ENCODE measurements at places on chromosomes 1 and 21.

- DNase-seq: no peak
These were observed 14.7 kb downstream of the KCNA10 start for GRCh38 chr1:110504226-110504625.

DNA sequence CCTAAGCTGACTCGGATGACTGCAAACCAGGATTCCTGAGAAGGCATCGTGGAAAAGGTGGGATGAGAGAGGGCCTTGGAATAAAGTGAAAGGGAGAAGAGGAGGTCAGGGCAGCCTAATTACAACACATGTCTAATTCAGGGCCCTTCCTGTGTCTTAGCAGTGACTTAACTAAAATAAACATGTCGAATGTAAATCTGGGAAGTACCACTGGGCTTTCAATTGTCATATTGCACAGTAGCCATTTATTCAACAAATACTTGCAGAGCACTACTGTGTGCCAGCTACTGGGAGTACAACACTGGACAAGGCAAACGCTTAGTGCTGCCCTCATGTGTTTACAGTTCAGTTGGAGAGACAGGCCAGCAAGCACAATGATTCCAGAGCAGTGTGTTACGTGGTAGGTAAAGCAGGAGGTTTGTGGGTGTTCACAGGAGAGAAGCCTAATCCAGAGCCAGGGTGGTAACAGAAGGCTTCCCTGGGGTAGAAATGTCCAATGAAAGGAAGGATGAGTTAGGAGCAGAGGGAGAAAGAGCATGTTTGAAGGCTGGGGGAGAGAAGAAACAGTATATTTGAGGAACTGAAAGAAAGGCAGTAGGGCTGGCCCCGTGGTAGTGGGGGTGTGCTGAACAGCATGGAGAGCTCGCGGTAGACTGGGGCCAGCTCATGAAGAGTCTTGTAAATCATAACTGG, 38.0 kb upstream of the RASAL2 start:
- no peak for DNase-seq

DNA sequence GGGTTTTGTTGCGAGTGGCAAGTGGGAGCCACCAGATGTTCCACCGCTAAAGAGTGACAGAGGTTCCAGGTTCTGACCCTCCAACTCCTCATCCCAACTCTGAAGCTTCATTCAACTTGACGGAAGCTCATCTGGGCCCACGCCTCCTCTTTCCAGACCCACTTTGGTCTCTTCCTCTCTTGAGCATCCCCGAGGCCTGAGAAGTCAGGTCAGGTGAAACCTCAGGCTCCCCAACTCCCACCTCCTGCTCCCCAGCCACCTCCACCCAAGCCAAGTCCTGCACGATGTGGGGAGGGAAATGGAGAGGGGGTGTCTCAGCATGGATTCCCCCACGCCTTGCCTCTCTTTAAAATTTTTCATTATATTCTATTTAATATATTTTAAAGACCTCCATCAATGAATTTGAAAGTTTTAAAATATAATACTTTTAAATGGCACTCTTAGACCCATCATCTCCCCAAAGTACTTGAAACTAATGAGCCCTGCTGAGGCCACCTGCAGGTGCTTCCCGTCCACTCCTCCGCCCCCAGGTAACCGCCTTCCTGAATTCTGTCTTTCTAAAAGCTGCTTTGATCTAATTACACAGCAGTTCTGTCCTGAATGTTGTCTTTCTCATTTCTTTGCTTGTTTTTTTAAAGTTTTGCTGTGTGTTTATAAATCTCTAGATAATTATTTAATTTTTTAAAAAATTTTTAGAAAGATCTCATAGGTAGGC, 238.1 kb downstream of the KAZN start:
- DNase-seq: no peak

GRCh38 chr1:10612436-10613160, 137.8 kb downstream of the PEX14 start:
- no peak for DNase-seq

GRCh38 chr1:30759718-30760281, 2.2 kb upstream of the LAPTM5 start:
- DNase-seq: no peak

DNA sequence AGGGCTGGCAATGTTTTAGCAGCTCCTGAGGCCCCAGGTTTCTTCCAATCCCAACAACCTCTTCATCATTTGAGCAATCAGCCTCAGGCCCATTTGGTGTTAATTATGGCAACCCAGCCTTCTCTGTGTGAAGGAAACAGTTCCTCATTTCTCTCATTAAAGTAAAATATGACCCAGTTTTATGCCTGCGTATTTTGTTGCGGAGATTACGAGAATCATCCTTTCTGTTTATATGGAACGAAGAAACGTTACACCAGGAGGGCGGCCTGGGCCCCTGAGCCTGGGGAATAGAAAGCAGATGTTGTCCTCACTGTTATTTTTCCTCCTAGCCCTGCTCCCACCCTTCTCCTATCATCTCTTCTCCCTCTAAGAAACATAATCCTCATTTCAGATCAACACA, 332.2 kb upstream of the USP24 start:
- DNase-seq: no peak

GRCh38 chr1:71834601-71835441, 447.5 kb downstream of the NEGR1 start:
- no peak for DNase-seq

GRCh38 chr1:233172201-233172600, 123.3 kb downstream of the PCNX2 start:
- no peak for DNase-seq

- DNase-seq: no peak
These were observed 50.0 kb downstream of the MRPL37 start for GRCh38 chr1:54249819-54250435.

DNA sequence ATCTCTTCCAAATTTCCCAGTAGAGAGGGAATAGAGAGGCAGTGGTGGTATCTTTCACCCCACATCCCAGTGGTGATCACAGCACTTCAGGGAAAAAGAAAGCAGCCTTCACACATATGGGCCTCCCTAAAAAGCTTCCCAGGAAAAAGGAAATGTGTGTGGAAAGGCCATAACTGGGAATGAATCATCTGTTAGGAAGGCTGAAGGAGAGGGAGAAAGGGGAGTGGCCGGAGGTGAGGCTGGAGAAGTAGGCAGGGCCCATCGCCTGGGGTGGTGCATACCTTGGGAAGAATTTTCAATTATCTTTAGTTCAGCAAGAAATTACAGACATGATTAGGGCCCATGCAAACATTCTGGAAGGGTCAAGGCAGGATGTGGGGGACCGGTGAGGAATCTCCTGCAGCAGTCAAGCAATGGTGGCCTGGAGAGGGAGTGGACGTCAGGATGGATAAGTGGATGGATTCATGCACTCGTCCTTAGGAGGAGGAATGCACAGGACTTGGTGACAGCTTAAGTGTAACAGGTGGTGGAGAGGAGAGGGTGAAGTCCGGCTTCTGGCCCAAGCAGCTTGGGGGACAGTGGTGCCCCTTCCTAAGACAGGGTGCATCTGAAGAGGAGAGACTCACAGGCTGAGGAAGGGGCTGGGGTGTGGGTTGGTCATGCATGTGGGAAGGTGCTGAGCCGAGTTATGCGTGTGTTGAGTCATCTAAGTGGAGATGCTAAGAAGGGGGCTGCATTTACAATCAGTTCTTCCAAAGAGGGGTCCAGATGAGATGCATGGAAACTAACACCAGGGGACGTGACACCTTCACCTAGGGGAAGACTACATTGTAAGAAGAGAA, 17.9 kb downstream of the HIVEP3 start:
- no peak for DNase-seq

GRCh38 chr1:218347336-218347722, 2.2 kb downstream of the TGFB2 start:
- DNase-seq: no peak

Measured in cortex of kidney (tissue), 1 donor.